ENCODE measurements at places on chromosomes 2 and 18.

- DNase-seq: no peak
These were observed 83.9 kb upstream of the PGAP1 start for GRCh38 chr2:197010200-197011020.

- DNase-seq: peak; percentile 2
These were observed 201.7 kb downstream of the PTH2R start for GRCh38 chr2:208608122-208608835.

DNA sequence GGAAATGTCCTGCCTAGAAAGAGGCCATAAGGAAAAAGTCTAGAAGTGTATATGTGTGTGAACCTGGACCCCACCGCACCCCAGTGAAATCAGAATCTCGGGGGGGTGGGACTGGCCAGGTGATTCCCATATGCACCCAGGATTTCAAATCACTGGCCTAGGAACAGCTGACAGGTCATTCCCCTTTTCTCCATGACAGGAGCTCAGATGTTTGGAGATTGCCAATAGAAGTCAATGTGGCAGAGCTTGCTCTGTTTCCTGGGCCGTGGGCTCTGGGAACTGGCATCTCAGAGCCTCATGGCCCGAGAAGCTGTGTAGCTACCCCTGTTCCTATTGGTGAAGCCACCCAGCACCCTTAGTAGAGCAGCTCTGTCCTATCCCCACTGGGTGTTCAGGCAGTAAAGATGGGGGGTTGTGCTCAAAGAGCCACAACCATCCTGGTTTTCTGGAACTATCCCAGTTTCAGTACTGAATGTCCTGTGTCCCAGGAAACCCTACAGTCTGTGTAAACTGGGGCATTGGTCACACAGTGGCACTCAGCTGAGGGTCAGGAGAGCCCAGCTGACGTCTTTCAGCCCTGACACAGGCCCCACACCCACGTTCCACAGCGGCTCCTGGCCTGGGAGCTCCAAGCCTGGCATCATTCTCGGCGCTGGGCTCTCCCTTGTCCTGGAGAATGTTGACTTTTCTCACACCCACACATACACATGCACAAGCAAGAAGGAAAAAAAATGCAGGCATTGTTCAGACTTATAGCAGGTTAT is 18.9 kb downstream of the GNLY start:
- DNase-seq: no peak

- DNase-seq: no peak
These were observed 74.2 kb downstream of the CHRNA1 start for GRCh38 chr2:174690026-174690425.

GRCh38 chr2:27485496-27485895 is 4.0 kb downstream of the IFT172 start:
- no peak for DNase-seq

- no peak for DNase-seq
These were observed 233.7 kb downstream of the PRKCE start for GRCh38 chr2:45885171-45885621.

GRCh38 chr2:69059731-69060290 is 46.8 kb downstream of the ANTXR1 start:
- no peak for DNase-seq

DNA sequence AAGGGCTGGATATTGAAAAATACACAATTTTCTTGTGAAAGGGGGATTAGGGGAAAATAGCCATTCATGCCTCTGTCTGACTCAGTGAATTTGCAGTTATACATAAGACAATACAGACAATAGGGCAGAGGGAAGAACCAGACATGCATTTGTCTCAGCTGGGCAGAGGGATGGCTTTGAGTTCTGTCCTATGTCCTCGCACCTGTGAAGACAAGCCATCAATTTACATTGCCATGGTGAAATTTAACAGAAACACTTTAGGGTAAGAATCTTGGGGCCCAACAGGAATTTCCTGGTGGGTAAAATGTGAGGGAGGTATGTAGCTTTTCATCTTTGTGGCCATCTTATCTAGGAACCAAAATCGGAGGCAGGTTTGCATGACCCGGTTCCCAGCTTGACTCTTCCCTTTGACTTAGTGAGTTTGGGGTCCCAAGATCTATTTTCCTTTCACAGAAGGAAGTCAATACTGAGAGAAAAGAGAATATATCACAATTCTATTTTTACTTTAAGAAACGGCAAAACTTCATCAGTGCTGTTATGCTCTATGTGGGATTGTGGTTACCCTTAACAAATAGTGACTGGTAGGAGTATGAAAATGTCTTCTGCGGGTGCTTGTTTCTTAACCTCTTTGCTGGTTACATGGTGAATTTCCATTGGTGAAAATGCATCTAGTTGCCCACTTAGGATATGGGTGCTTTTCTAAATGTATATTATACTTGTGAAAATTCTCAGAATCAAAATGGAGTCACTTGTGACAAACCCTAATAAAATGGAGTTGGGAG is 221.8 kb downstream of the SPP2 start:
- DNase-seq: no peak

- DNase-seq: no peak
These were observed 17.3 kb downstream of the DUSP11 start for GRCh38 chr2:73762571-73762970.

DNA sequence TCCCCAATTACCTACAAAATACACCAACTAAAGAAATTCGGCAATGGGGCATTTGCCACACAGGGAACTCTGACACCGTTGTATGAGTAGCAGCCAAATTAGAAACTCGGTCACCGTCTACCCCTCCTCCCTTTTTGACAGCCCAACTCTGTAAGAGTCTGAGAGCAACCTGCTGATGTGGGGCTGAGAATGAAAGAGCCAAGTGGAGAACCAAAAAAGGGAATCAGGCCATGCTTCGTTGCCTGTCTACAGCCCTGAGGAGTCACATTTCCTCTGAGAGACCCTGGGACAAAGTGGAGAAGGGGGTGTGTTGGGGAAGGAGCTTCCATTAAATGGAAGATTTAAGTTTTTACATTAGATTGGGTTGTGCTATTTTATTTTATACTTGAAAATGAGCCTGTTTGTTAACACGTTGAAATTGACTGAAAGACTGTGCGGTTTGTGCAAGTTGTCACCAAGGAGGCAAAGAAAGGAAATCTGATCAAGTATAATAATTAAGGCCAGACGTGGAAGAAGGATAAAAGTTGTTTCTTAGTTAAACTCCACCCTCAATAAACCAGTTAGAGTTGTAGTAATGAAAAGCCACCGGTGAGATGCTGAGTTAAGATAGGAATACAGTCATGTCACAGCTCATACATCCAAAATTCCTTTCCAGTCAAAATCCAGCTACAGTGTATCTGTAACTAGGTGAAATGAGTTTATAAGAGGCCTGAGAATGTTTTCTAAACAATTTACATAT is 131.7 kb upstream of the CREB1 start:
- no peak for DNase-seq

GRCh38 chr2:109685453-109685852 is 71.3 kb downstream of the SOWAHC start:
- DNase-seq: no peak

DNA sequence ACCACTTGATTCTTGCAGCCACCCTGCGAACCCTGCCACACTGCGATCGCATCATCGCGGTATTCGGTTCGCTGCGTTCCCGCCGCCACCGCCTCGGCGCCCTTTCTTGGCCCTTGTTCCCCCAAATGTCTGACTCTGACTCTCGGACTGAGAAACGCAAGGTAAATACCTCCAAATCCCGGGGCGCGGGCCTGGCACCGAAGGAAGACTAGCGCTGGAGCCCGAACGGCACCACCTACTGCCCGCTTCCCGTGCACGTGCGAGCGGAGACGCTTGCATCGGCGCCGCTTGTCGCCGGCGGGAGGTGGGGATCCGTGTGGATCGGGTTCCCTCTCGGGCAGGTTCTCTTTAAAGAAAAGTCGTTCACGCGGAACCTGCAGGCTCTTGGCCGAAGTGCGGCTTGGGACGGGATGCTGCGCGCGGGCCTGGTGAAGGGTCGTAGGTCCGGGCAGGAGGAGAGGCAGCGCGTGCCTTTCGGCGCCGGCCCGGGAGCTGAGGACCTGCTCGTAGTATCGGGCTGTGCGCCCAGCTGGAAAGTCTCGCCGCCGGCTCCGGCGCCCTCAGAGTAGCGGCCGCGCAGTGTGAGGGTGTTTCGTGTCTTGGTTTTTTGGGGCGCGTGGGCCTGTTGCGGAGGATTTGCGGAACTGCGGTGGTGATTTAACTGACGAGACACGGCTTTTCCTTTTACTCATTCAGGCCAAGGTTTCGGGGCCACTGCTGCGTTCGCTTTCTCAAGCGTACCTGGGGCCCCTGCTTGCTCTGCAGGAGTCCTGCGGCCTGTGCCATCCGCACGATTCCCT is 514 bp downstream of the BCL2L11 start:
- DNase-seq: peak; percentile 72

GRCh38 chr18:22213333-22213973 is 44.1 kb downstream of the GATA6 start:
- no peak for DNase-seq

DNA sequence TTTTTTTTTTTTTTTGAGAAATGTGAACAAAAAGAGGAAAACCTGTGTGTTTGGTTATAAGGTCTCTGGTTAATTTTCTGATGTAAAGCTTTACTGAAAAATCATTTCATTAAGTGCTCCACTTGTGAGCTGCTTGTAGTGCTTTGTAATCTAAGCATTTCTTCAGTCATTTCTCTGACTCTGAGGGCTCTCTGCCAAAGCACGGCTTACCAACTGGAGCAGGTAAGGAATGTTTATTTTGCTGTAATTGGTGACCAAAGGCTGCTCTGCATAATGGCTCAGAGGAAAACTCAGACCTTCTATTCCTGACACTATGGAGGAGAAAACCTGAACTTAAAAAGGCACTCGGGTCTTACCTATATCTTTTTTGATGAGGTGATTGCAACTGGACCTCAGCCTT is 848.8 kb downstream of the MBD2 start:
- DNase-seq: peak; percentile 27

GRCh38 chr2:233367586-233367985 is 13.3 kb downstream of the DGKD start:
- no peak for DNase-seq

- DNase-seq: no peak
These were observed 16.4 kb upstream of the MARCHF7 start for GRCh38 chr2:159695795-159696448.

- DNase-seq: no peak
These were observed 148.2 kb downstream of the RND3 start for GRCh38 chr2:150339282-150339681.

- no peak for DNase-seq
These were observed 96.7 kb upstream of the COL5A2 start for GRCh38 chr2:189276277-189276676.

- DNase-seq: no peak
These were observed 42.1 kb upstream of the MRPL19 start for GRCh38 chr2:75604484-75604883.

GRCh38 chr2:160408173-160408958 is 85.2 kb downstream of the RBMS1 start:
- no peak for DNase-seq

GRCh38 chr18:48915626-48916425 is 34.9 kb downstream of the SMAD7 start:
- no peak for DNase-seq

GRCh38 chr2:74093426-74093825 is 54.3 kb downstream of the BOLA3 start:
- no peak for DNase-seq

- DNase-seq: no peak
These were observed 27.7 kb downstream of the SMAD7 start for GRCh38 chr18:48922801-48923730.

- DNase-seq: no peak
These were observed 62.9 kb upstream of the IGFBP2 start for GRCh38 chr2:216570357-216570756.

DNA sequence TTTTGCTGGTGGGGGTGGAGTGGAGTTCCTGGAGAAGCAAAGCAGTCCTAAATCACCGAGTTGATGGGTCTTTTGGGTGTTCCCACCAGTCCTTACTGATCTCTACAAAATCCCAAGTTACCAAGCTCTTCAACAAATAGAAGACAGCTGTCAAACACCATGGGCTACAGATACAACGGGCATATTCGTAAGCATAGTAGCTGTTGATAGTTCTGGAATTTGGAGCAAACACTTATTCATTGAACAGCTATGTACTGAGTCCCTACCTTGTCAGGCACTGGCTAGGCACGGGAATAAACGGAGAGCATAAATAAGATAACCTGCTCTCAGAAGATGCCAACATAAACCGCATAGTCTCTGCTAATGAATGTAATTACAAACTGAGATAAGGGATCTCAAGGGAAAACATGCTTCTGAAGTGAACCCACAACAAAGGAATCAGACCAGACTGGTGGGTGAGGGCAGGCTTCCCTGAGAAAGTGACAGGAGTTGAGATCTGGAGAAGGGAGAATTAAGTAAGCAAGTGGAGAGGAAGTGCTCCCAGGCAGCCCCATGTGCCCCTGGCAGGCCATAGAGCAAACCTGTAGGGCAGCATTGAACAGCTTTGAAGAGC is 947 bp upstream of the ANKRD44 start:
- DNase-seq: no peak

GRCh38 chr2:168529054-168529833 is 73.2 kb downstream of the CERS6 start:
- no peak for DNase-seq

- no peak for DNase-seq
These were observed 94.8 kb upstream of the ALKAL2 start for GRCh38 chr2:382728-383022.

DNA sequence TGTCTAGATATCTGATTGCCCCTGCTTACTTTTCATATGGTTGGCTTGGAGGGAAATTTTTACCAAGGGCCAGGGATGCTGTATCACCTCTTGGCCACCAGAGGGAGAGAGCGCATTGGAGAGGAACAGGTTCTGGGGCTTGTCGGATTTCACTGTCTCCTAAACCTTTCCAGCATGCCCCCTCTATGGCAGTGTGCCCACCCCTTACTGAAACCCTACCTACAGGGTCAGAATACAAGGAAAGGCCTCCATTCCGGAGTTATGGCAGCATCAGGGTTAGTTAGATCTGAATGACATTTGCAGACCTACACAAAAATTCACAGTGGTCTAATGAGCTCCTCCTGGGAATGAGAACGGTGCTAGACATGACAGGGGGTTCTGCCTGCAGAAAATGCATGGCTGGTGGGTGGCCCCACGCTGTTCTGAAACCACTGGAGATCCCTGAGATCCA is 5.8 kb downstream of the SLC14A2 start:
- peak; percentile 38 for DNase-seq

DNA sequence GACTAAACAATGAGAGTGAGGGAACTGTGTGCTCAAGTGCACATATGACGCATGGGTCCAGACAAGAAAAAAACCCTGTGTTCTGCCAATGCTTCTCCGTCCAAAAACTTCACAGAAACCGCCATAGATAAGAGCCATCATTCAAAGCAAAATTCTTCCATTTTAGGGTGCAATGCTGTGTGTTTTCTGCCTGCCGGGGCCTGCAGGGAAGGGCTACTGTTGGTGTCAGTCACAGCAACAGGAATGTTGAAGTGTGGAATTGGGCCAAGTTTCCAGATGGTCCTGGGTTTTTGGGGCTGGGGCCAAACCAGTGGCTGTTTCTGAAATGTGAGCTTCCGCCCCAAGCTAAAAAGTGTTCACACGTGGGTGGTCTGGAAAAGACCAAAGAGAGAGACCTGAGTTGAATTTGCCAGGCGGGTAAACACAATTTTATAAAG is 677 bp upstream of the MC2R start:
- no peak for DNase-seq

DNA sequence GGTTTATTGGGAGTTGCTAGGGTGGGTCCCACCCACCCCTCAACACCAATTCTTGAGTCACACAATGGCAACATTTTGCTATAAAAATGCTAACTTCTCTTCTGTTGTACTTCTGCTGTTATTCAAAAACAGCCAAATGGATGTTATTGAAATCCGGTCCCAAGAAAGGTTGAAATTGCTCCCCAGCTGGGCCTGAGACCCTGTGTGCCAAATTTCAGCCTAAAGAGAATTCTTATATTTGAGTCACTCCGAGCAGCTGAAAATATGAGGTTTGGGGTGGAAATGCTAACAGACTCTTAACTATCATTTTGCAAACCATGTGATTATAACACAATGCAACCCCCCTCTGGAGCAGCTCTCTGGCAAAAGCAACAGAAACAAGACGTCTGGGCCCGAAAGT is 27.0 kb upstream of the ACVR1 start:
- no peak for DNase-seq
